Activated naive CD8-positive, alpha-beta T cell treated with anti-CD3 and anti-CD28 coated beads, Interleukin-2, amount 10 ng/mL, durations not matched to agents 7 days and 5 days (primary cell): ENCODE measurements at places on chromosomes 16 and 17. TPM values are rescaled to one million over a fixed set of nuclear protein-coding genes. Genes with fewer than 3 reads are reported as not detected.

Gene IGF2BP1
- total RNA-seq: not detected

Gene CDH8
- total RNA-seq: not detected

Gene TUFM
- 117 TPM for total RNA-seq

Gene ACAP1
- total RNA-seq: 710 TPM

Gene KRTAP9-8
- not detected for total RNA-seq

Gene CRYBA1
- total RNA-seq: not detected

Gene FAM171A2
- total RNA-seq: 0.69 TPM

Gene ITGA2B
- 0.34 TPM for total RNA-seq

Gene TMC7
- not detected for total RNA-seq

Gene CYBC1
- total RNA-seq: 301 TPM

Gene NPIPA3
- total RNA-seq: 1.8 TPM

Gene FBXW10B
- total RNA-seq: not detected

Gene SLC22A31
- total RNA-seq: 0.34 TPM

Gene PIK3R6
- 18.5 TPM for total RNA-seq

Gene G6PC3
- total RNA-seq: 18.8 TPM

Gene NOXO1
- 1.8 TPM for total RNA-seq

Gene KRTAP4-5
- not detected for total RNA-seq

Gene HS3ST3A1
- not detected for total RNA-seq

Gene CCL8
- not detected for total RNA-seq
